HCT116 (cell line): ENCODE measurements at places on chromosomes 5 and 9.
A peak's percentile ranks its signal among the peaks of the same experiment; 100 is the strongest.

DNA sequence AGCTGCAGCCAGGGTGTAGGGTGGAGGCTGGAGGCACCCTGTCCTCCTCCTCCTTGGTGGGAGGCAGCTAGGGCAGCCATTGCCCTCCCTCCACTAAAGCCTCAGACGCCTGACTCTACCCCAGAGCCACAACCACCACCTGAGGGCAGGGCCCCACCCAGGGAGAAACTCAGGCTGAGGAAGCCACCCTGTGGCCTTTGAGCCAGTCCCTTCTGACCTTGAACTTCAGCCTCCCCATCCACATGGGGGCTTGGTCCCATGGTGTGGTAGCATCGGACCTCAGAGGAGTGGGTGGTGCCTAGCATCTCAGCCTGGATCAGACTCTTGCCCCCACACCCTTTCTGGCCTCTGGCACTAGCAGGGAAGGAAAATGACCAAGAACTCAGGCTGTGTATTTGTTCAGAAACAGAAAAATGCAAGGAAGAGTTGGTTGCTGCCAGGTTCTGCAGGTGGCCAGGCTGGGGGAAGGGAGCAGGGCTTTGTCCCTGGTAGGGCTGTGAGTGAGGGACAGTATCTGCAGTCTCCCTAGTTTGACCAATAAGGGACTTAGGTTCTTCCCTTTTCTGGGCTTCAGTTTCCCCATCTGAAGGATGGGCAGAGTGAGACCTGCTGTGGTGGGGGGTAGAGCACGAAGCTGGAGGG, 3.2 kb downstream of the DAB2IP start:
- no peak for DNase-seq

GRCh38 chr5:136164226-136164625, 28.7 kb downstream of the SMIM32 start:
- DNase-seq = no peak

DNA sequence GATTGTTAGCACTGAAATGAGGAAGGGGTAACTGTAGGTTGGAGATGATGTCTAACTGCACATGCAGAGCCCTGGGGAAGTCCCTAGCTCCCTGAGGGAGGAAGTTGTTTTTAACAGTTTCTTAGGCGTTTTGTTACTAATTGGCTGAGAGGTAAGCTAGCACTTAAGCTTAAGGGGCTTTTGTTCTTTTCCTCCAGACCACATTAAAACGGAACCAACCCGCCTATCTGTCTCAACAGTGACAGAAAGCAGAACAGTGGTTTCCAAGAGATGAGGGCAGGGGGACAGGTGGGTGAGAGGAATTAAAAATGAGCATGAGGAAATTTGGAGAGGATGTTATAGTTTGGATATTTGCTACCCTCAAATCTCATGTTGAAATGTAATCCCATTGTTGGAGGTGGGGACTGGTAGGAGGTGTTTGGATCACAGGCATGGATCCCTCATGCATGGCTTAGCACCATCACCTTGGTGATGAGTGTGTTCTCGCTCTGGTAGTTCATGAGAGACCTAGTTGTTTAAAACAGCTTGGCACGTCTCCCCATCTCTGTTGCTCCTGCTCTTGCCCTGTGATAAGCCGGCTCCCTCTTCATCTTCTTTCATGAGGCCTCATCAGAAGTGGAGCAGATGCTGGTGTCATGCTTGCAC, 38.9 kb downstream of the LYRM7 start:
- DNase-seq = no peak

DNA sequence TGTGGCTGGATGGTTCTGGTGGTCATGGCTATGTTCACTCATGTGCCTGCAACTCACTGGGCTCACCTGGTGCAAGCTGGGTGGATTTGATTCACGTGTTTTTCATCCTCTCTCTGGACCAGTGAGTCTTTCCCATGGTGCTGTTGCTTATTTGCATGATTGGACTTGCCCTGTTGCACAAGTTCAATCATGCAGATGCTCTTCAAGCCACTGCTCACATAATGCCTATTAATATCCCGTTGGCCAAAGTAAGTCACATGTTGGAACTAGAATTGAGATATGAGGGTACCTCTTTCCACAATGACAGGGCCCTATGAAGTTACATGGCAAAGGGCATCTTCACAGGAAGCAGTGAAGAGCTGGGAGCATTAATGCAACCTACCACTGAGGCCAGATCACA, 26.5 kb upstream of the MROH2B start:
- no peak for DNase-seq

- no peak for DNase-seq
Measured at GRCh38 chr9:4214486-4214885, 85.4 kb downstream of the GLIS3 start.

GRCh38 chr5:88688984-88689667, 193.9 kb downstream of the MEF2C start:
- no peak for DNase-seq

- no peak for DNase-seq
Measured at GRCh38 chr5:174777111-174777510, 52.7 kb downstream of the MSX2 start.

DNA sequence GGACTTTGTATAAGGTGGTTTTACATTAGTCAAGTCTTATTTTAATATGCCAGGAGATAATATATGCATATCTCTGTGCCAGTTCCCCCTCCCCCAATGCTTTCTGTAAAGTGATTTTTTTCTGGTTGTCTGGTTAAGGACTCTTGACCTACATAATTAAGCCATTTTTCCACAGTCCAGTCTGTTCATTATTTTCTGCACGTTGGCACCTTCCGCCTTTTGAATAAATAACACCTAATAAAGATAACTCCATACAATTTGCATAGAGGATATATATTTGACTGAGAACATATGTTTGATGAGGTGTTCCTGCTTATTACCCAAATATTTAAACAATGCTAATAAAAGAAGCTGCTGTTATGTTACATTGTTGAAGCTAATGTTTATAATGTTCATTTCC, 320.9 kb downstream of the DMAC1 start:
- no peak for DNase-seq

DNA sequence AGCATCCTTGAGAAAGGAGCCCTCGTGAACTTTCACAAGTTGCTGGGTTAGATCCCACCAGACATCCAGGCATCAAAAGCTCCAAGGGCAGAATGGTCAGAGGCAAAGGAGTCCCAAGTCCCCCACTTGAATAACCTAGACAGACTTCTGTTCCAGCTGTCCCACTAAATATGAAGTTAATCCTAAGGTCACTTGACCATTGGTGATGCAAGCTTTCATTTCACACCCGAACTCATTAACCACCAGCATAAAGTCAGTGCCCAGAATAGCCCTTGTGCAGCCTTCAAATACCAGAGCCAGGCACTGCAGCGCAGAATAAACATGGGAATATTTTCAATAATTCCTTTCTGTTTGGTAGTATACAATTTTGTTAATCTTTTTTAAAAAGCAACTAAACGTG, 28.9 kb downstream of the OXCT1 start:
- no peak for DNase-seq

DNA sequence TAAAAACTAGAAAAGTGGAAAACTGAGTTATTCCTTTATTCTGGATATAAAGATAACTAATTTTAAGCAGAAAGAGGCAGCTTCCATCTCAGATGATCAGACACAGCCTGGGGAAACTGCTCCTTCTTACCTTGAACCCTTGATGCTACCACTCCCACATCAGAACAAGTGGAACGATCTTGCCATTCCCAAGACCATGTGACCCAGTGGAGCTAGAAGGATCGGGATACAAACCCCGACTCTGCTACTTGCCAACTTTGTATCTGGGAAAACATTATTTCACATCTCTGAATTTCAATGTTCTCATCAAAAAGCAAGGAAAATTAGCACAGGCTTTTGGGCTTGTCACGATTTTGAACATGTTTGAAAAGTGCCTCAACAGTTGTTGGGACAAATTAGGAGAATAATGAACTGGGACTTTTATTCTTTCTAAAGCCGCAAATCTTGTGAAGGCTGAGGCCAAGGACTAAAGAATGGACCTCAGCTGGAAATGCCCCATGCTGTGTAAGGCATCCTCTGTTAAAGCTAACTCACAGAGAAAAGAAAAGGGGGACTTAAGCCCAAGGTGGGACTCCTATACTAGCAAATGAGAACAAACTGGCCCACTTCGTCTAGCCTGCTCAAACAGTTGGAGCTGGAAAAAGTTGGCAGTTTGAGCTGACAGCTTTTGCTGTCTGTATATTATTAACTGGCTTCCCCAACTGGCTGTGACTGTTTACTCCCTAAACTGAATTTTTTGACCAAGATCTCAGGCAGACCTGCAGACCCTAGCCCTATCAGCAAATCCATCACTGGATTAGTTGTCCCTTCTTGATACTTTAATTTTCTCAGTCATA, 552.3 kb downstream of the EFNA5 start:
- DNase-seq = no peak

GRCh38 chr9:27247756-27248155, 49.2 kb downstream of the EQTN start:
- peak; percentile 43 for DNase-seq

- DNase-seq = no peak
Measured at GRCh38 chr9:87086221-87086818, 139.0 kb upstream of the GAS1 start.

- no peak for DNase-seq
Measured at GRCh38 chr9:94819161-94819687, 92.7 kb downstream of the AOPEP start.

- DNase-seq = no peak
Measured at GRCh38 chr5:3615217-3615616, 19.6 kb downstream of the IRX1 start.

DNA sequence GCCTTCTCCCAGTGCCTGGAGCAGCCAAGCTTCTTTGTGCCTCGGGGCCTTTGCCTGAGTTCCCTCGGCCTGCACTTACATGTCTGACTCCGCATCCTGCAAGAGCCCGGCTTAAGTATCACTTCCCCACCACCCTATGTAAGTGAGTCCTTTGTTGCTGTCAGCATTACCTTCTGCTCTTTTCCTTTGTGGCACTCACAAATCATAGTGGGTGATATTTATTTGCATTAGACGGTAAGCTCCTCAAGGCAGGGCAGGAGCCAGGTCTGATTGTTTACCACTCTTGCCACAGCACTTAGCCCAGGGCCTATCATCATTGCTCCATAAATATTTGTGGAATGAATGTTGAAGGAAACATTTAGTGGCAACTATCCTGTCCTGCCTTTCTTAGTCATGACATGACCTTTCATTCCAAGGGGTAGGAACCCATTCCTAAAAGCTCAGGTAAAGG, 4.8 kb downstream of the GM2A start:
- no peak for DNase-seq

- DNase-seq = no peak
Measured at GRCh38 chr5:32543291-32543690, 42.1 kb upstream of the SUB1 start.

DNA sequence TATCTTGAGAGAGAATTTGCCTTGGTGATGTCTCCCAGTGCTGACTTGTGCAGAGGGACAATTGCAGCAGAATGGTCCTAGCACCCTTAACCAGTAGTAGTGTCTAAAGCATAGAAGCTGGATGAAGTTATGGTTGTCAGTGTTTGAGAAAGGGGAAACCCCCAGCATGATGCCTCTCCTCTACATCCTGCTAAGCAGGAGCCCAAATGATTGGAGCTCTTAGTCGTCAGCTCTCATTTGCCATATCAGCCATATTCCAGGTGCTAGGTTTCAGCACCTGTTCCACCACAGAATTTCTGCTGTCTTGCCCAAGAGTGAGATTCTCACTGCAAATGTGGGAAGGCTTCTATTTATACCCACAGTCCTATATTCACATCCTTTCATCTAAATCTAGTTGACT, 43.7 kb upstream of the RFX3 start:
- DNase-seq = no peak
